ENCODE measurements at places on chromosomes 4 and X.

DNA sequence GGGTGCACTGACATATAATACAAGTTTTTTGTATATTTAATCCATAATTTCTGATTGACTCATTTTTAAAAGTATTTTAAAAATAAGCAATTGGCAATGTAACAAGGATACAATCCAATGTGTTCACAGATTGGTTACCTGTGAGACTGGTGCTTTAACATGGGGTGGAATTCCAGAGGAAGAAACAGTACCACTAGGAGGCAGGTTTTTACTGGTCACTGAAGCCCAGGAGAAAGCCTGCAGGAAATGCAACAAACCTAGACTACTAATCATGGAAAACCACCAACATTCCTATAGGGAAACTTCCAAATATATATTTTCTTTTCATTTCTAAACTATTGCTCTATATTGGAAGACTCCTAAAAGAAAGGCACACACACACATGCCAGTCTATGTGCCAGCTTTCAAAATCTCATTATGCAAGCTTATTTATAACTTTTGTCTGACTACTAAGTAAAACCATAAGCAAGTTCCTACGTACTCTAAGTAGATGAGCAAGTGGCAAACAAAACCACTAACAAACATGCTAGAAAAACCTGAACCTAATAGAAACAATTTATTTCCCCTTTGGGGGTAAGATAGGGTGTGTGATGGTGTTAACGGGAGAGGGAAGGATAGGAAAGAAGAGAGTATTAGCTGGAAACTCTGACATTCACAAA, 19.2 kb downstream of the G3BP2 start:
- DNase-seq: no peak

DNA sequence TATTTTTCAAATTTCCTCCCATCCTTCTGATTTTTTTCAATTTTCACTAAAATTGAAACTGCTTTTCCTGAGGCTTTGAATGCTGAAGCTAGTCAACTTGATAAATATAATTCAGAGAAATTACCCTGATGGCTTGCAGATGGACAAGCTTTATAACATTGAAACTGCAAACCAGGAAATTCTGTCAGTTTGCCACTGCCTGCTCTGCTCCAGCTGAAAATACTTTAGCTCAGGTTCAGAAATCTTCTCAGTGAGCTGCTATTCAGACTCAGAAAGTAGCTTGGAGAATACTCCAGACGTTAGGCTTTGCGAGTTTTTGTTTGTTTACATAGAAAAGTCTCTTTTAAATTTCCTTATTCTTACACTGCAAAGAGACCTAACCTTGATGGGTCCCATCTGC, 1574.7 kb downstream of the STIM2 start:
- DNase-seq: no peak

- no peak for DNase-seq
These were observed 1041.0 kb upstream of the TENM3 start for GRCh38 chr4:181202240-181202639.

DNA sequence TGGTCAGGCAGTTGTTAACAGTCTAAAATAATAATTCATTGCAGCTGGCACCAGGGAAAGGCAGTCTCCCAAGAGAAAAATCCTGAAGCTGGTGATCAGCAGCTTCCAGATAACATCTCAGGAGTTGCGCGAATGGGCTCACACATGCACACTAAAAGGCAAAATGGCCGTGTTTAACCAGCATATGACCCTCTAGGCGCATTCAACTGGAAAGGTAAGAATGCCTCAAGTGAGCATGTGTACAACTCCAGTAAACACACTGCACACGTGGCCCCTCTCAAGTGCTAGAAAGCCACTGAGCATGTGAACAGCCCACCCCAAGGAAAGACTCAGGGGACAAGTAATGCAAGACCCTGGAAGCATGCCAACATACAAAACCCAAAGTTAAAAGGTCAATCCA, 33.1 kb downstream of the STPG2 start:
- no peak for DNase-seq

- DNase-seq: no peak
These were observed 32.4 kb downstream of the IGFBP7 start for GRCh38 chr4:57077550-57078343.

DNA sequence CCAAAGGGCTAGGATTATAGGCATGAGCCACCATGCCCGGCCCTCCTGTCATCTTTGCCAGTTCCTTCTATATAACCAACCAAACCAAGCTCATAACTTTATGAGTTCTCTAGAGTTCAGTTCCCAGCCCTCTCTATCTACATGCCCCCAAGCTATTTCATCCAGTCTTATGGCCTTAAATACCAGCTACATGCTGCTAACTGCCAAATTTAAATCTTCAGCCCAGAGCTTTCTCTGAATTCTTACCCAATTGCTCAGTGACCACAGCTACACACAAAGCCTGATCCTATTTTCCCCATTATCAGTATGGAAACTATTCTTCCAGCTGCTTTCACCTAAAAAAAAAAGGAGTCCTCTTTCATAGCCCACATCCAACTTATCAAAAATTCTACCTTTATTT, 23.1 kb downstream of the TMEM184C start:
- DNase-seq: no peak
